Bronchus fibroblast of lung (primary cell): ENCODE measurements at places on chromosomes 12 and 14. TPM values are rescaled to one million over a fixed set of nuclear protein-coding genes. Genes with fewer than 3 reads are reported as not detected.

Gene CLIP1
- 24.7 and 29.4 TPM in 2 replicates for total RNA-seq

Gene NKX2-1
- not detected in 2 replicates for total RNA-seq

Gene IGFBP6
- total RNA-seq: 632 and 635 TPM in 2 replicates

Gene RPS29
- 3,960 and 5,089 TPM in 2 replicates for total RNA-seq

Gene PRH2
- 0.30 TPM in 1 of 2 replicates, not detected in the other for total RNA-seq

Gene GALNT8
- total RNA-seq: 0.15 and 0.17 TPM in 2 replicates

Gene TMTC3
- 15.8 and 24.2 TPM in 2 replicates for total RNA-seq

Gene LYSET
- total RNA-seq: 5.5 and 5.7 TPM in 2 replicates

Gene KERA
- total RNA-seq: not detected in 2 replicates

Gene SYCP3
- 0.50 TPM in 1 of 2 replicates, not detected in the other for total RNA-seq

Gene MDGA2
- under 0.01 TPM in 1 of 2 replicates, not detected in the other for total RNA-seq

Gene KRT2
- not detected in 2 replicates for total RNA-seq

Gene HOXC10
- total RNA-seq: not detected in 2 replicates

Gene PHC1
- total RNA-seq: 24.0 and 25.1 TPM in 2 replicates

Gene NXPH4
- total RNA-seq: 0.50 and 1.5 TPM in 2 replicates

Gene ATF7
- 8.5 and 10.4 TPM in 2 replicates for total RNA-seq
